Caudate nucleus (tissue), 63 donors: ENCODE measurements at places on chromosomes 1 and 21.

DNA sequence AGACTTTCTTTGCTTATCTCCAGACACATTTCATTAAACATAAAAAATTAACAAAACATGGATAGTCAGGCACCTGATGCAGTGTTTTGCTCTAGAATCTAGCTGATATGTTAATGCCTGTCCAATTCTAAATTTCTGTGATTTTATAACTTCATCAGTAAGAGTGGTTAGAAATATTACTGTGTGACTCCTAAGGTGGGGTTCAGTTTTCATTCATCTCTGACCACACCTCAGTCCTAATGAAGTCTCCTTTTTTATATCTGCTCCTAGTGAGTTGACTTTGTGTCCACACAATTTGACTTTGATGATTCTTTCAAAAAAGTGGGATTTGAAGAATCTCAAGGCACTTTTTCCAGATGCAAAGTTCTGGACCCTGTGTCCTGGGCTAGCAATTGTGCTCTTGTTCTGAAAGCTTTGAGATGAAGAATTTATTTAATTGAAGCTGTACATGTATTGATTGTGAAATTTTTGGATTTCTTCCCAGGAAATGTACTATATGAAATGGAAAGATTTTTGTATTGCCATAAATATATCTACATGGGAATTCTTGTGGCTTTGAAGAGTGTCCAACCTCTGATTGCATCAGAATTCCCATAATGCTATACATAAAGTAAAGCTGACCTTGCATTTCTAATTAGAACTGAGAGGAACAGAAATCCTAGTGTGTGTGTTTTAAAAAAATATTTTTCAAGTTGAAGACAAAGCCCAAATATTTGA is 111.2 kb downstream of the GIPC2 start:
- no peak for DNase-seq

DNA sequence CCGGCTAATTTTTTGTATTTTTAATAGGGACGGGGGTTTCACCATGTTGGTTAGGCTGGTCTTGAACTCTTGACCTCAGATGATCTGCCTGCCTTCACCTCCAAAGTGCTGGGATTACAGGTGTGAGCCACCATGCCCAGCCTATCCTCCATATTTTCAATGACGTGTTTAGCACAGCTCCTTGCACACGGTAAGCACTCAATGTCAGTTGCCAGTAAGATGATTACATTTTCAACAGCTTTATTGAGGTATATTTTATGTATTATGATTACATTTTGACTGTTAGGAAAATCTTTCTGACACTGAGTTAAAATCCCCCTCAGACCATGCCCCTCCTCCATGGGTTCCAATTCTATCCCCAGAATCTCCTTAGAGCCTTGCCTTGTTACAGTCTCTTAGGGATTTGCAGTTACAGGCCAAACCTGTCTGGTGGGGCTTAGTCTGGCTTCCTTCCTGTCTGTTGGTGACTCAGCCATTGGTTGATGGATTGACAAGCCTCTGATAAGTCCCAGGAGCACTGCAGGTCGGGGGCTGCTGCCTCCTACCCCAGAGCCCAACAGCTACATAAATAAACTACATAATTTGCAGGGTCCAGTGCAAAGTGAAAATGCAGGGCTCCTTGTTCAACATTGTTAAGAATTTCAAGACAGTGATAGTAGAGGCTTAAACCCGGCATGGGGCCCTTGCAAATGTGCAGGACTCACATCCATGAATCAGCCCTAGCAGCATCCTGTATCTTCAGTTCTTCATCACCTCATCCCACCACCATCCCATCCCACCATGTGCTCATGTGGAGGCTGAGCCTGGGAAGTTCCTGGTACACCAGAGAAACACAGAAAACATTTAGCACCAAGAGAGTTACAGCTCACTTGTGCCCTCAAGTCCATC is 23.4 kb downstream of the COA7 start:
- no peak for DNase-seq

DNA sequence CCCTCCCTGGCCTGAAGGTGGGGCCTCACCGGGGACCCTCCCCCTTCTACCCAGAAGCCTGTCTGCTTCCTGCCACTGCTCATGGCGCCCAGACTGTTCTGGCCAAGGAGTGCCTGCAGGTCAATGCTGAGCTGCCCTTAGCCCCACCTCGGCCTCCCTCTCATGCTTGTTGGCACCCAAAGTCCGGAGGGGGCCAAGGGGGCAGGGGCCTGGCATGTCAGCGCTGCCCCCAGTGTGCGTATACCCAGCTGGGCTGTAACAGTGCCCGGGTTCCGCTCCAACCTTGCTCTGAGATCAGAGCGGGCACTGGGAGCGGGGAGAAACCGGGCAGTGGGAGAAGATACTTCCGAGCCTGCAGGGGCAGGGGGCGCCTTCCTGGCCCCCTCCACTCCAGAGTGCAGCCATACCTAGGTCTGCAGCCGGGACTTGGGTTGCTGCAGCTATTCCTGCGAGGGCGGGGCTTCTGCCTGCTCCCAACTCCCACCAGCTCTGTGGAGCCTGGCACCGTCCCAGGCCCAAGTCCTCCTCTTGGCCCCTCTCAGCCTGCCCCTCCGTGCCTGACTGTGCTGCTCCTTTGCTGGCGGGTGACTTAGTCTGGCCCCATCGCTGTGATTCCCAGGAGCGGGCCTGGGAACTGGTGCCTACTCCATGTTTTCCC is 21.4 kb upstream of the TGFB2 start:
- no peak for DNase-seq

DNA sequence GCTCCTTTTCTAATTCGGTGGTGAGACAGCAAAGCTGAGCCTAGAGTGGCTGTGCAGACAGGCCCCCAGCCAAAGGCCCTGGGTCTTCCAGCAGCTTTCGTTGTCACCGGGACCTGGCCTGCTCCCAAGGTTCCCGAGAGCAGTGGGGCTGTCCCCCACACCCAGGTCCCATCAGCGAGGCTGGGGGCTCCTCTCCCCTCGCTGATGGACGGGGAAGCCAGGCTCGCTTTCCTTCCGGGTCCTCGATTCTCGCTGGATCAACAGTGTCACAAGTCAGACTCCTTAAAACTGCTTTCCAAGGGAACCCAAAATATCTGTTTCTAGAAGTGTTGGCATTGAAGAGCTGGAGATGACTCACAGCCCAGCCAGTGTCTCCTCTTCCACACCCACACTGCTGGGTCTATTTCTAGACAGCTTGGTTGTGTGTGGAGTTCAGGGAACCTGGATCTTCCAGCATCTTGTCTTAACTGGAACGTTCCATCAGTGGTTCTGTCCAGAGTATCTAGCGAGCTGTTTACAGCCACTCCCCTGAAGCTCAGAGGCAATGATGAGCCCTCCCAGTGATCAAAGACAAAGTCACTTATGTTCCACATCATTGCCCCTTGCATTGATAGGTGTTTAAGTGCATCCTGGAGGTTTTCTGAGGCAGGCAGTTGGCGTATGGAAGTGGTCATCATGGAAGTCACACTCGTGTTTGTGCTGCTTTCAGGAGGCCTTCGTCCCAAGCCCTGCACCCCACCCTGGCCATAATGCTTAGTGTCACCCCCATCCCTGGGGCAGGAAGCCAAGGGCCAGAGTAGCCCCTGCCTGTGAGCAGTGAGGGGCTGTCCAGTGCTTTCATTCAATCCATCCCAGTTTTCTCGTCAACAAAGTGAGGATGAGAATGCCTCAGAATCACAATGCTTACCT is 35.2 kb downstream of the RRP1 start:
- no peak for DNase-seq

GRCh38 chr1:15810073-15810472 is 2.6 kb upstream of the UQCRHL start:
- no peak for DNase-seq

GRCh38 chr1:20380175-20380574 is 89.5 kb downstream of the VWA5B1 start:
- no peak for DNase-seq

DNA sequence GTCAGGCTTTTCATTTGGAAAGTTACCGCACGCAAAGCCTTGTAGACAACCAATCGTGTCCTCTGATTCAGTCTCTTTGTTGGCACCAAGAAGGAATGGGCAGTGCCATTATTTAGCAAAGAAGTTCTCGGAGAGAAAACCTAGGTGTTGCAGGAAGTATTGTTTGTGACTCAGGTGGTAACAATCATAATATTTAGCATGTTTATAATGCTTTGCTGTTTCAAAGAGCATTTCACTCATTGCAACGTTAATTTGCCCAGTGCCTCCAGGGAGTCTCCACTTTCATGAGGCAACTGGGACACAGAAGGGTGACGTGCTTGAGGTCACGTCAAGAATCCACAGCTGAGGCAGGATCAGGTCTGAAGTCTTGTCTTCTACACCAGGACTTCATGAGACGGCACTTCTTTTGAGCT is 31.4 kb downstream of the STPG1 start:
- no peak for DNase-seq

DNA sequence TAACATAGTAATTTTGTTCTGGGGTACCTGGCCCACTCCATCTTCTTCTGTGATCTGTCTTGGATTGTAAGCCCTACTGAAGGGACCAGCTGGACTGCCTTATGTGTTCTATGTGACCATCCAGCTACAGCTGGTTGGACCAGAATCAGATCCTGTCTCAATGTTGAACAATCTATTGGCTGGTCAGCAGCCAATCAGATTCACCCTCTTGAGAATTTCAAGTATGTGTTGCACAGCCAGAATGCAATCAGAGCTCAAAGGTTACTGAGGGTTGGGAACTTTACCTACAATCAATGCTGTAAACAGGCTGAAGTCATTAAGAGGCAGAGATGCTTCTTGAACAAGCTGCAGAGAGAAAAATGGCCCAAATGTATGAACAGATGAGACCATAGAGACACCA is 61.9 kb downstream of the KCNC4 start:
- no peak for DNase-seq

- no peak for DNase-seq
These were observed 37.3 kb upstream of the HMGN1 start for GRCh38 chr21:39386194-39386593.
